EL (cell line): ENCODE measurements at places on chromosomes 3 and 15.
A peak's percentile ranks its signal among the peaks of the same experiment; 100 is the strongest.

DNA sequence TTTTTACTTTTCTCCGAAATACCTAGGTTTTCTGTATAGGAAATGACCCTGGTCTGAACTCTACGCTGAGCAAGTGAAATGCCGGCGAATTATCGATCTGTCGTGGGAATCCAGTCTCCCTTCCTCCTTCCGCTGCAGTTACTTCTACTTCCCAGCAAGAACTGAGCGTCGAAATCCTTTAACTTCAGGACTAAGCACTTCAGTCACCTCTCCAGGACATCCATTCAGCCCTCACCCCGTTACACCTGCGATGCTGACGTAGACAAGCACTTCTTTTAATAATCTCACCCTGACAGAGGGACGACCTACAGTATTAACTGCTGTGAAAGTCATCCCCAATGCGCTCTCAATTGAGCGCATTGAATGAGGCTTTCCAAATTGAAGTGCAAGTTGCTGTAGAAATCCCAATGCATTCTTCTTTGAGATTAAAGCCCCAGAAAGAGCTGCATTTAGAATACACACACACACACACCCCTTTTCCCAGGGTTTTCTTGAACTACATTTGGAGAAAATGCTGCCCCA, 1.3 kb downstream of the TOP2B start:
- DNase-seq, result peak; percentile 38

- DNase-seq, result peak; percentile 36
Measured at GRCh38 chr3:55454611-55455010, 32.5 kb downstream of the WNT5A start.

- DNase-seq, result no peak
Measured at GRCh38 chr3:12768579-12769527, 9.8 kb upstream of the TMEM40 start.

DNA sequence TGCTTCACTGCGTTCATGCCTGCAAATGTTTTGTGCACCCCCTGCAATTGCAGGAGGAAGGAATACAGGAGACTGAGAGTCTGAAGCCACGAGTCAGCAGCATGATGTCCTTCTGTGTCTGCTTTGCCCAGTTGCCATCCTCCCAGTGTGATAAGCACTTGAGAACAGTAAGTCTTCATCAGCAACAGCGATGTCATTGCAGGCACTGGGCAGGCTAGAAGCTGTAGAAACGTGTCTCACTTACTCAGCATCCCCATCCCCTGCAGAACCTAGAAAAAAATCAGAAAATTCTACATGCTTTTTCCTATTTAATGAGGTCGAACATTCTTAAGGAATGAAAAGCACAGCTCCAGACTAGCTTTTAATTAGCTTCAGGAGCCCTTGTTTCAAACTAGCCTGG, 156.5 kb upstream of the LPP start:
- DNase-seq, result peak; percentile 50

DNA sequence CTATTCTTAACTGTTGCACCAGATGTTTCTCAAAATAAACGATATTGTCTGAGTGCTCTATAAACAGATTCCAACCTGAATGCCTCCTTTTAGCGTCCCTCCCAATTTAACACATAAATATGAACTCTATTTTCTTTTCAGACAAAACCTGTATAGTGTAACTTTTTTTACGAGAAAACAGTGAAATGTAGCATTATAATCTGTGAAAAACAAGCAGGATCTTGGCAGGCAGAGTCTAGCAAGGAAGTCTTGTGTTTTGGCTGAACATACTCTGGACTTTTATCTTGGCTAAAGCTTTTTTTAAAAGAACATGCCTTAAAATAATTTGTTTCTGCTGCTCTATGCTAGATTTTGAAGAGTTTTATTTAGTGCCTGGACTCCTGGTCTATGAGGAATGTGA, 150.5 kb downstream of the ROBO2 start:
- DNase-seq, result no peak
